ENCODE measurements at places on chromosomes 7 and 10.

GRCh38 chr10:131561897-131562296 lies 250.4 kb upstream of the TCERG1L start:
- no peak for DNase-seq

GRCh38 chr10:98980353-98980752 lies 255.3 kb downstream of the HPSE2 start:
- no peak for DNase-seq

DNA sequence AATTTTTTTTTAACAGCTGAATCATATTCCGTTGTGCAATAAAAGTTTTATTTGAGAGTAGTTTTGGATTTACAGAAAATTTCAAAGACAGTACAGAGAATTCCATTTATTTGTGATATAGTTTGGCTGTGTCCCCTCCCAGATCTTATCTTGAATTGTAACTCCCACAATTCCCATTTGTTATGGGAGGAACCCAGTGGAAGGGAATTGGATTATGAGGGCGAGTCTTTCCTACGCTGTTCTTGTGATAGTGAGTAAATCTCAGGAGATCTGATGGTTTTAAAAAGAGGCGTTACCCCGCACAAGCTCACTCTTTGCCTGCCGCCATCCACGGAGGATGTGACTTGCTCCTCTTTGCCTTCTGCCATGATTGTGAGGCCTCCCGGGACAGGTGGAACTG lies 228.0 kb upstream of the MAGI2 start:
- DNase-seq: no peak

GRCh38 chr10:35336084-35336831 lies at the start of gene CCNY:
CCNY (plus strand) TSS chr10:35336509; CDS start chr10:35337054, 545 bp downstream.
- peak; percentile 51 for DNase-seq

GRCh38 chr10:43078175-43078985 lies 1.5 kb downstream of the RET start:
- DNase-seq: no peak

- DNase-seq: no peak
Observed at GRCh38 chr10:111954386-111954785, 229.2 kb downstream of the GPAM start.

DNA sequence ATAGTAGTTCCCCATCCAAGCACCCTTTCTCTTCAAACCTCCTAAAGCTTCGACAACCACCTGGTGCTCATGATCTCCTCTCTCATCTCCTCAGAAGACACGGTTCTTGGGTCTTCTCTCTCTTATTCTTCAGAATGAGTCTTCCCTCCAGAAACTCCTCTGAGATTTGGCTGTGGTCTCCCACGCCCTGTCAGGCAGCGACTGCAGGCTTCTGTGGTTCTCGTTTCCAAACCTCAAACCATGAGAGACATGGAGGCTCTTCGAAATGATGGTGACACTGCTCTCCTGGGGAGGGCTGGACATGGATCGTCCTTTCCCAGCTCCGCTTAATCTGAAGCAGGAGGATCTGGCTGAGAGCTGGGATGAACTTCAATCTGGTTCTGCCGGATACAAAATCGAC lies 78.6 kb upstream of the PITRM1 start:
- DNase-seq: no peak

DNA sequence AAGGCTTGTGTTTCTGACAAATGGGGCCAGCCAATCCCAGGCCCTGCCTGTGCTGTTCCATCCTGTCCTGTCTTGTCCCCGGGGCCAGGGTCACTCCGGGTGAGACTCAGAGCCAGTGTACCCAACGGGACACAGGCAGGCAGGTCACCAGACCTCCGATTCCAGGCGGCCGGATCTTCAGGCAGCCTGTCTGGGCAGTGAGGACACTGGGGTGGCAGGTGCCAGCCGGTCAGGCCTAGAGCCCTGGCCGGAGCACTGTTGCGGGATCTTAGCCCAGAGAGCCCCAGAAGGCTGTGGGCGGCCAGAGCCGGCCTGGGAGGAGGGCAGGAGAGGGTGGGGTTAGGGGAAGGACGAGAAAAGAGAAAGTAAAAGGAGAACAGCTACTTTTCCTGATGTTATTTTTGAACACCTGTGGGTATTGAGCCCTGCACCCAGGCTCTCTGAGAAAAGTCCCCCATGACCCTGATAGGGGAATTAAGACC lies 134.3 kb upstream of the TNRC18 start:
- no peak for DNase-seq

DNA sequence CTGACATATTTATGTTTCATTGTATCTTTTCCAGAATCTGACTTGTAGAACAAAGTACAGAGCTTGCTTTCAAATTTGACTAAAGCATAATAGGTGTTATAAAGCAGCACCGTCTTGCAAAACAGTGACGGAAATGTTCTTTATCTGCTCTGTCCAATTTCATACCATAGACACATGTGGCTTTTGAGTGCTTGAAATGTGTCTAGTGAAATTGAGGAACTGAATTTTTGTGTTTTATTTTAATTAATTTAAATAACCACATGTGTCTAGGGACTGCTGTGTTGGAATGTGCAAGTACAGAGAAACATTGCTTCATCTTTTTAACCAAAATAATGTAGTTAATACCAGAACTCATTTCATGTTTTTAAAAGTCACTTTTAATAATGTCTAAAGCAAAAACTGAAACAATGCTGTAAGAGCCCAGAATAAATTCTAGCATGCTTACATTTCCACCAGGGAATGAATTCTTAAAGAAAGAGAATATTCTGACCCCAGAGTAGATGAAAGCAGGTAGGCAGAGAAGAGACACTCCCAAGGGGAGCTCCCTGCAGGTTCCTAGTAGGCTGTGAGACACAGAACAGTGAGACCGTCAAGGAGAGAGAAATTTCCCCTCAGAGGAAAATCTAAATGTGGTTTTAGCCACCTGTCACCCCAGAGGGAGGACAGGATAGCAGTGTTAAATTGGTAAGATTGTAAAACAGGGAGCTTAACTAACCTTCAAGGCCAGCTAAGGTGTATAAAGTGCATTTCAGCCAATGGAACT lies 175.3 kb upstream of the KMT2E start:
- no peak for DNase-seq

GRCh38 chr10:50397312-50398140 lies 146.2 kb upstream of the ASAH2 start:
- DNase-seq: no peak

All from SK-MEL-5 (cell line).